ENCODE measurements at places on chromosomes 3 and 15.
A peak's percentile ranks its signal among the peaks of the same experiment; 100 is the strongest.

DNA sequence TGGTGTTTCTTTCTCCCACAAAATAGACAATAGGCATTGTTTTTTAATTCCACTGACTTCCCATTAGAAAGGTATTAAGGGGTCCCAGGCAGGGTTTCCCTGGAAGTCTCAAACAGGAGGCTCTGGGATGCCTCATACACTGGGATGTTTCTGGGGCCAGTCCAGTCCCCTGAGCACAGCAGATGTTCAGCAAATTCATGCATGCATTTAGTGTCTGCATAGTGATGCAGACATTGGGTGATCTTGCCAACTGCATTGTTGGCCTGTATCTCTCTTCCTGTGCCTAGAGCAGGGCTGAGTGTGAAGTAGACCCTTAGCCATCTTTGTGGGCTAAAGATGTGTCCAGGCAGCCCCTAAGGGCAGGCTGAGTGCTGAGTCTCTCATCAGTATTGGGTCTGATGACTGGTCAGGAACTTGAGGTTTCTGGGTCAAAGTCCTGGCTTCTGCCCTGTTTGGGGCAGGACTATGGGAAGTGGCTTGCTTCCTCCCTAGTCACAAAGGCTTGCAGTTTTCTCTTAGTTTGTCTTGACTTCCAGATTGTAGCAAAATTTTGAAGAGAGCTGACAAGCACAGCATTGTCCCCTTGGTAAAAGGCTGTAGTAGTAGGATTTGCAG is 56.5 kb downstream of the BSN start:
- no peaks in the 10 kb centered on the region for H3K36me3 ChIP-seq
- no peaks in the 10 kb centered on the region for H3K4me1 ChIP-seq
- H3K27ac ChIP-seq = no peak overlapping the region
- no peaks in the 10 kb centered on the region for H3K27me3 ChIP-seq
- DNase-seq = no peak

DNA sequence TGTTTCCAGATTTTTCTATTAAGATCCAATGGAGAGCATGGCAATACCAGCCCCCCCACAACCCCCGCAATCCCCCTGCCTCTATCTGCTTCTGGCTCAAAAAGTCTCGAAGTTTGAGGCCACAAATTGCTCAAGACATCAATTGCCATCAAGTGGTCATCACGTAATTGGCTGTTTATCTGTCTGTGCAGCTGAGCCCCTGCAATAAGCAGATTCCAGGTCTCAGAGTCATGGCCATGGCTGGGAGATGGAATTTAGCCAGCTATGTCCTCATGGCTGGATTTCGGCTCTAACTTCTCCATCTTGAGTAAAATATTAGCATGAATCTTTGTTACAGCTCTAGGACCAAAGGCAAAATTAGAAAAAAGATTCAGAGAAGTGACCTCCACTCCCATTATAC is 22.7 kb downstream of the SSUH2 start:
- no peaks in the 10 kb centered on the region for H3K36me3 ChIP-seq
- H3K4me1 ChIP-seq = peaks cover 36% of the 10 kb centered on the region
- no peak overlapping the region for H3K27ac ChIP-seq
- DNase-seq = no peak

DNA sequence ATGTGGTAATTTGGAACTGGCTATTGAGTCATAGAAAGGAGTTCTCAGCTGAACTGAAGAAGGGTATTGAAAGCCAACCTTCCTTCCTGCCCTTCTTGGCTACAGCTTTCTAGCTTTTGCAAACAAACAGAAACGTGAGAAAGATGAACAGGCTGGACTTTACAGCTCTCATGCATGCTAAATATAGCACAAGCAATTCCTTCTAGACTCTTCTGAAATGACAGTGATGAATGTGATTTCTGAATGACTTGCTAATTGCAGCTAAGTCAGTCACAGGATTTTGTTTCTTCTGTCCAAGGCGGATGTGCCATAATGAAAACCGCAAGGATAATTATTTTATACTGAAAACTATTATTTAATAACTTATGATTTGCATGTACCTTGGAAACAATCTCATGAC is 36.3 kb downstream of the BCHE start:
- no peaks in the 10 kb centered on the region for H3K4me1 ChIP-seq
- DNase-seq = no peak
- H3K27ac ChIP-seq = no peak overlapping the region
- no peak overlapping the region for H3K4me3 ChIP-seq

DNA sequence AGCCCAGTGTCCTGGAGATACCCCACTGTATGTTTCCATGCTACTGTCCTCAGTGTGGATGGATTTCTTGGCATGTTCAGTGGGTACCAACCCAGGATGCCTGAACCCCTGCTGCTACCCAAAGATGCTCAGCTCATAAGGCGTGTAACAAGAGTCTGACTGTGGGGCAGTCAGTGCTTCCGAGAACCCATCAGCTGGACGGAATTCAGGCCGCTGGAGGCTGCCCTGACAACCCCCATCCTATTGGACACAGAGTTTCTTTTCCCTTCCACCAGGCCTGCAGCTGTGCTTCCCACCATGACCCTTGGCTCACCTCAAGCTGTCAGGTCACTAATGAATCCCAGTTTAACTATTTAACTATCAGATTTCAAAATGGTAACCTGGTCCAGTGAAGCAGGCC is 224.1 kb upstream of the FEZF2 start:
- H3K4me3 ChIP-seq = no peak overlapping the region
- no peaks in the 10 kb centered on the region for H3K4me1 ChIP-seq
- no peak overlapping the region for H3K27ac ChIP-seq
- H3K36me3 ChIP-seq = no peaks in the 10 kb centered on the region
- no peaks in the 10 kb centered on the region for H3K27me3 ChIP-seq

- H3K36me3 ChIP-seq = peaks cover 22% of the 10 kb centered on the region
- H3K4me1 ChIP-seq = peaks cover 66% of the 10 kb centered on the region
- H3K4me3 ChIP-seq = no peak overlapping the region
- peak overlapping the region; percentile 46 for H3K27ac ChIP-seq
Observed at GRCh38 chr3:30681649-30682211, 75.3 kb downstream of the TGFBR2 start.

- DNase-seq = no peak
- no peaks in the 10 kb centered on the region for H3K27me3 ChIP-seq
- no peak overlapping the region for H3K27ac ChIP-seq
- H3K36me3 ChIP-seq = peaks cover 12% of the 10 kb centered on the region
- H3K4me1 ChIP-seq = no peaks in the 10 kb centered on the region
Observed at GRCh38 chr3:44954962-44955361, 21.0 kb downstream of the ZDHHC3 start.

DNA sequence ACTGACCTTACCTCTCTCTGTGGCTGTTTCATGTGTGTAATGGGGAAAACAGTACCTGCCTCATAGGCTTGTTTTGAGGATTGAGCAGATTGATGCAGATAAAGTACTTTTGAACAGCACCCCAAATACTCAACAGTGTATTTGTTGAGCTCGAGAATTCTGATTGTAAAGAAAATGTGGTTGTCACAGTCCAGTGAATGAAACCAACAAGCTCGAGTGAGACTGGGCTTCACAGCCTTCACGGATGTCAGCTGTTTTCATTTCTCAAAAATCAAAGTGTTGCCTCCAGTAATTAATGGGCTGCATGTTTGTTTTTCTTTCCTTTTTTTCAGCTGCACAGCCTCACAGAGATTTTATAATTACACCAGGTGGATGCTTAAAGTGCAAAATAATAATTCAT is 43.7 kb downstream of the PARP15 start:
- H3K27me3 ChIP-seq = no peaks in the 10 kb centered on the region
- H3K4me3 ChIP-seq = no peak overlapping the region
- H3K36me3 ChIP-seq = no peaks in the 10 kb centered on the region
- no peak for DNase-seq
- H3K4me1 ChIP-seq = no peaks in the 10 kb centered on the region

- no peak overlapping the region for H3K4me3 ChIP-seq
- H3K27ac ChIP-seq = no peak overlapping the region
- no peak for DNase-seq
Observed at GRCh38 chr15:77550301-77551251, 82.1 kb downstream of the LINGO1 start.

DNA sequence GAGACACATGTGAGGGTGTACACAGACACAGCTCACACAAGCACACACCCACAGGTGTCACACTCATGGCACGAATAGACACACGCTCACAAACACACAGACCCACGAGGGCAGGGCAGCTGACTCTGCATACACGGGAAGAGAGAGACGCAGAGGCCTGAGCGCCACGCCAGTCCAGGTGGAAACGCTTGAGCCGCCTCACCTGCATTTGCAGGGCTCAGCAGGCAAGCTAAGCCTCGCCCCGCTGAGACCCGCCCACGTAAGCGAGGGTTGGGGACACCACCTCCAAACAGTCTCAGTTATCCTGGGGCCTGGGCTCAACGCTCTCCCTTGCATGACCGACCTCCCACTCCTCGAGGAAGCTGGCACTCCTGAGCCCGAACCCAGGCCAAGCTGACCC is 73.2 kb downstream of the TLE3 start:
- H3K27me3 ChIP-seq = no peaks in the 10 kb centered on the region
- no peak for DNase-seq
- H3K4me1 ChIP-seq = peaks cover 23% of the 10 kb centered on the region
- no peak overlapping the region for H3K4me3 ChIP-seq
- H3K36me3 ChIP-seq = no peaks in the 10 kb centered on the region

DNA sequence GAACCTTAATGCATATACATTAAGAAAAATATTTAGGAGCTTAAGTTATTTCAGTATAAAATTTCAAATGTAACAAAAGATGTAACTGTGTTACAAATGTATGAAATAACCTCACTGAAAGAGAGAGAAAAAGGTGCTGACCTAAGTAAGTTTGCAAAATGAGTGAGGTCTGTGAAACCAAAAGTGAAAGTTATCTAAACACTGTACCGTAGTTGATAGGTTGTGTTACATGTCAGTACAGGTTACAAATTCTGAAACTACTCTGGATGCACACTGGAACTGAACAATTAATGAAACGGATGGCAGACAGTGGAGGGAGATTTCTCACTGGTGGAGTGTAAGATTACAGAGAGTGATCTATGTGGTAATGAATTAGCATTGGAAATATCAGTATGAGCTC is 420.7 kb downstream of the ZNF385D start:
- H3K4me3 ChIP-seq = peak overlapping the region; percentile 47
- no peak for DNase-seq
- H3K27me3 ChIP-seq = no peaks in the 10 kb centered on the region
- no peak overlapping the region for H3K27ac ChIP-seq
- H3K4me1 ChIP-seq = peaks cover 28% of the 10 kb centered on the region

DNA sequence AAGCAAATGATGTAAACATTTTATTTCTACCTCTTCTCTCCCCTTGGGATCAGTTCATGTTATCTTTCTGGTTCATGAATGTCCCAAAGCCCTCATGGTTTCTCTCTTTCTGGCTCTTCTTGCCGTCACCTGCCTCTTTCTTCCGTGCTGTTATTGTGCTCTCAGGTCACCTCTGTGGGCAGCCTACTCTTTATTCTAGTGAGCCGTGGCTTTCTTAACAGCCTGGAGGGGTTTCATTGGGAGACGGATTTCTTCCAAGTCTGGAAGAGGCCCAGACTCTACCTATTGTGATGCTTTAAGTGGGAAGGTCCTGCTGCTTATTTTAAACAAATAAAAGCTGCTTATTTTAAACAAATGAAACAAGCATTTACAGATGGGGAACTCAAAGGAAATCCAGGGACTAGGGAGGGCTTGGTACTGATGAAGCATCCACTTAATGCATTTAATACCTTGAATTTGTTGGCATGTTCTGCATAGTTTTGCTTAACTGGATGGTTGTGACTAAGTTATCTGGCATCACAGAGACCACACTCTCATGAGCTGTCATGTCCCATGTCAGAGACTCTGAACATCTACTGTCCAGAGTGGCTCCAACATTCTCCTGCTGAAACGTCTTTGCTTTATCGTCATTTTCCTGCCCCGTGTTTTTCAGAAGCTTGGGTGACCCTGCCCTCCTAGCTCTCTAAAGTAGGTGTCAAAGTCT is 443.3 kb downstream of the GABRG3 start:
- H3K4me3 ChIP-seq = no peak overlapping the region
- no peaks in the 10 kb centered on the region for H3K27me3 ChIP-seq
- H3K36me3 ChIP-seq = no peaks in the 10 kb centered on the region
- no peaks in the 10 kb centered on the region for H3K4me1 ChIP-seq
- H3K27ac ChIP-seq = no peak overlapping the region

GRCh38 chr3:49278548-49278947 is 1.5 kb upstream of the C3orf62 start:
- H3K27me3 ChIP-seq = no peaks in the 10 kb centered on the region
- no peak overlapping the region for H3K4me3 ChIP-seq
- H3K27ac ChIP-seq = peak overlapping the region; percentile 87

GRCh38 chr3:52121464-52121805 is 32.8 kb downstream of the POC1A start:
- peak overlapping the region; percentile 17 for H3K27ac ChIP-seq
- no peak overlapping the region for H3K4me3 ChIP-seq
- H3K36me3 ChIP-seq = no peaks in the 10 kb centered on the region
- no peak for DNase-seq

- H3K4me1 ChIP-seq = no peaks in the 10 kb centered on the region
- no peaks in the 10 kb centered on the region for H3K36me3 ChIP-seq
- H3K27me3 ChIP-seq = no peaks in the 10 kb centered on the region
Observed at GRCh38 chr3:39216176-39216790, 23.9 kb upstream of the XIRP1 start.

DNA sequence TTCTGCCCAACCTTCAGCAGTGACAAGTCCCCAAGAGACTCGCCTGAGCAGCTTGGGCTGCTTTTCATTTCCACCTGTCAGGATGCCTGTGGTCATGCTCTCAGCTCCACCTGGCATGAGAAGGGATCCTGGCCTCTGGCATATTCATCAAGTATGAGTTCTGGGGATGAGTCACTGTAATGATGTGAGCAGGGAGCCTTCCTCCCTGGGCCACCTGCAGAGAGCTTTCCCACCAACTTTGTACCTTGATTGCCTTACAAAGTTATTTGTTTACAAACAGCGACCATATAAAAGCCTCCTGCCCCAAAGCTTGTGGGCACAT is 3.5 kb downstream of the MYD88 start:
- DNase-seq = no peak
- H3K4me3 ChIP-seq = no peak overlapping the region
- H3K36me3 ChIP-seq = no peaks in the 10 kb centered on the region
- H3K4me1 ChIP-seq = peaks cover 10% of the 10 kb centered on the region
- H3K27ac ChIP-seq = no peak overlapping the region

- H3K4me1 ChIP-seq = peaks cover 5% of the 10 kb centered on the region
- no peaks in the 10 kb centered on the region for H3K27me3 ChIP-seq
- no peak for DNase-seq
- H3K36me3 ChIP-seq = peaks cover 10% of the 10 kb centered on the region
- H3K4me3 ChIP-seq = no peak overlapping the region
Observed at GRCh38 chr15:101062471-101063171, 143.5 kb downstream of the LRRK1 start.

GRCh38 chr15:31004220-31004733 is 12.8 kb upstream of the MTMR10 start:
- H3K36me3 ChIP-seq = no peaks in the 10 kb centered on the region
- no peak for DNase-seq
- no peak overlapping the region for H3K4me3 ChIP-seq
- no peaks in the 10 kb centered on the region for H3K4me1 ChIP-seq

DNA sequence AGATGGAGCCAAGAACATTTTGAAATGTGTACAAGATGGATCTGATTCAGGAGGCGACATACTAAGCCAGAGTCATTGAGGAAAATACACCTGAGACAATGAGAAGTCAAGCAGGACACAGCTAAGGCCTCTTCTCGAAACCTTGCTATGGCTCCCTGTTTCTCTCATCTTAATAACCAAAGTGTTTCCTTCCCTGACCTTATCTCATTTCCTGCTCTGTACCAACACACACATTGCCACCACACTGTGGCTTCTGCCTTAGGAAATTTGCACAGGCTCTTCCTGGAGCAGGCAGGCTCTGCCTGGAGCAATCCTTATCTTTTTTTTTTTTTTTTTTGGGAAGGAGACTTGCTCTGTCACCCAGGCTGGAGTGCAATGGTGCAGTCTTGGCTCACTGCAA is 36.6 kb downstream of the OXSM start:
- H3K4me3 ChIP-seq = no peak overlapping the region
- H3K27me3 ChIP-seq = no peaks in the 10 kb centered on the region
- no peaks in the 10 kb centered on the region for H3K36me3 ChIP-seq
- no peak for DNase-seq
- no peaks in the 10 kb centered on the region for H3K4me1 ChIP-seq
